ENCODE measurements at places on chromosomes 2 and 18. TPM values are rescaled to one million over a fixed set of nuclear protein-coding genes. Genes with fewer than 3 reads are reported as not detected.

The CCDC93 gene
- 54.8 TPM for total RNA-seq

The CRYBA2 gene
- not detected for total RNA-seq

The TET3 gene
- total RNA-seq, result 22.0 TPM

The SULT1C4 gene
- 20.7 TPM for total RNA-seq

The TMEM198 gene
- total RNA-seq, result 13.0 TPM

The RIT2 gene
- 9.5 TPM for total RNA-seq

The ZNF532 gene
- 193 TPM for total RNA-seq

The CCDC142 gene
- total RNA-seq, result 40.8 TPM
